CD4-positive, CD25-positive, alpha-beta regulatory T cell (primary cell): ENCODE measurements at places on chromosomes 13 and 19. TPM values are rescaled to one million over a fixed set of nuclear protein-coding genes. Genes with fewer than 3 reads are reported as not detected.

Gene ADGRE3
- total RNA-seq: not detected

Gene LTBP4
- 115 TPM for total RNA-seq

Gene LGALS7
- not detected for total RNA-seq

Gene ZNF823
- total RNA-seq: 4.8 TPM

Gene ZNF528
- total RNA-seq: 19.0 TPM

Gene CILP2
- 0.42 TPM for total RNA-seq

Gene PLK5
- total RNA-seq: not detected

Gene ZSCAN1
- total RNA-seq: not detected
